ENCODE measurements at places on chromosomes 2 and 18.
A peak's percentile ranks its signal among the peaks of the same experiment; 100 is the strongest.

- peak; percentile 34 for DNase-seq
Observed at GRCh38 chr2:159515441-159515840, 100.9 kb downstream of the BAZ2B start.

GRCh38 chr2:98086491-98087446, at the start of gene VWA3B:
Gene VWA3B (plus strand): TSS chr2:98087167. CDS start chr2:98093093, 5,926 bp downstream.
- DNase-seq: peak; percentile 86

GRCh38 chr18:5456577-5457461, 87.0 kb downstream of the EPB41L3 start:
- peak; percentile 8 for DNase-seq

- no peak for DNase-seq
Observed at GRCh38 chr18:60295674-60296073, 76.9 kb downstream of the MC4R start.

- peak; percentile 54 for DNase-seq
Observed at GRCh38 chr18:60247103-60247502, 125.5 kb downstream of the MC4R start.

- no peak for DNase-seq
Observed at GRCh38 chr2:219627103-219628100, at the start of gene SLC4A3. Gene SLC4A3 (plus strand): TSS chr2:219627630. CDS start chr2:219627993, 363 bp downstream.

DNA sequence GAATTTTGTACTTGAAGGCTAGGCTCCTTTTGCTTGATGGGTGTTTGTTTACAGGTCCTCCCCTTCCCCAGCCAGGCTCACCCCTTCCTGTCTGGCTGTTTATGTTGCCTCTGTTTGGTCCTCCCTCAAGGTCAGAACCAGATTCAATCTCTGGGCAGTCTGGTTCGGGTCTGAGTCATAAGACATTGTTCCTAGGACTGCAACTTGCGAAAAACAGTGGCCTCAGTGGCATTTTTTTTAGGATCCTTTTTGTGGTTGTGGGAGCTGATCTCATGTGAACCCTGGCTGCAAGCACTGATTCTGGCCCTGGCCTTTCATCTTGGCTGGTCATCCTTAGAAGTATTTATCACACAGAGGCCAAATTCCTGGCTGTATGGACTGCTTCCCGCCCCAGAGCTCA, 370.4 kb downstream of the CLIP4 start:
- no peak for DNase-seq

DNA sequence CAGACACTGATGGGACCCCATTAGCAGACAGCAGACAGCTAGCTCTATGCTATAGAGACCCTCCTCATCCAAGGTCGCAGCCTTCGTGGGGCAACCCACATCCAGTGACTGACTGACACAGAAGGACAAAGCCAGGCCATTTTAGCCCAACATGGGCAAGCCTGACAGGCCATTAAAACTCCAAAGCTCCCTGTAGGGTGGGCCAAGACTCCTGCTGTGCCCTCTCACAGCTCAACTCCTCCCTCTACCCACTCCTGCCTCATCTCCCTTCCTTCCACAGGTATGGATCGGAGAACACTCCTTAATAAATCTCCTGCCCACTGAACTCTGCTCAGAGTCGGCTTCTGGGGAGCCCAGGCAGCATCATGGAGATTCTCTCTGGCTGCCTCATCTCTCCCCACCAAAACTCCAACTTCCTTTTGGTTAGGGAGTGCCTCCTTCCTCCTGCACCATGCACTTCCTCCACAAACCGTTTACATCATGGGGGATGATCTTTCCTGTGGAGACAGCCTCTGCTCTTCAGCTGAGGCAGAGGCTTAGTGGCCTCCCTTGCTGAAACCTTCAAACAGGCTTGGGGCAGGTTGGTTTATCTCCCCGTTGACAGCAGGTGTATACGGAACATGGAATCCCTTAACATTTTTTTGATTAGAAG, 86.5 kb downstream of the ACTR3 start:
- no peak for DNase-seq

DNA sequence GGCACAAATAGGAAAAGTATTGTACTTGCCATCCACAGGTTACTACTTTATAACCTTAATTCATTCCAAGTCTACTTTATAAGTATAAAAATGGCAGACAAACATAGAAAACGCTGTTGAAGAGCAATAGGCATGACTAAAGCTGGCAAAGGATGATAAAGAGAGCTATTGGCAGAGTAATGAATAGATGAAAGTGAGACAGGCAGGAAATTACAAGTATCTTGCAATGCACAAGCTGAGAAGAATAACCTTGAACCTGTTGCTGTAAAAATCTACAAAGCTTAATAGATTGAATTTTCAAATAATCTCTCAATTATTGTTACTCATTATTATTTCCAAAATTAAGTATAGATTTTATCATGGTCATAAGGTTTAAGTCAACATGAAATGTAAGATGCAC, 8.8 kb downstream of the PELI1 start:
- DNase-seq: no peak

DNA sequence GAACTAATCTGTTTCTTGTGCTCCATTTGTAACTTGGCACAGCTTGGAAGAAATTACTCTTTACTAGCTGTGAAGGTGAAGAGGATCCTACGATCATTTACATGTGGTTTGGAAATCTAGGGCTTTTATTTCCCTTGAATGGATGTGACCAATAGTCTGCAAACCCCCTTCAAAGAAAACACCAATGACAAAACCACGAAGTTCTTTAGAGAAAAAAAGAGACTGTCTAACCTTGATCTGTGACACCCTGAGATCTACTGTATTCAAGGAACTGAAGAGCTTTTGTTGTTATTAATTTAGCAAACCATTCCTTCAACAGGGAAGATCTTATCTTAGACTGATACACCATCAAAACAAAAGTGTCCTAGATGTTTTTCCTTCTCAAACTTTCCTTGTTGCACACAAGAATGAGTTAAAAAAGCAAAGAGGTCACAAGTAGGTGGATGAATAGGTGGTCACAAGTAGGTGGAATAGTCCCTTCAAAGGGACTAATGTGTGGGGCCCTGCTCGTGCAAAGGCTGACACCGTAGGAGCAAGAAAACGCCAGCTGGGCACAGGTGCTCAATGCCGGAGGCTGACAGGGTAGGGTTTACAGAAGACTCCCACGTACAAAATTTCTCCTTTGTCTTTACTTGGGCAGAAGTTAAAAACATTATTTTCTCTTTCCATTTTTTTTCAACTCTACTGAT, 95.6 kb upstream of the ITGB6 start:
- no peak for DNase-seq

- DNase-seq: no peak
Observed at GRCh38 chr2:36553683-36554082, 44.3 kb downstream of the FEZ2 start.

DNA sequence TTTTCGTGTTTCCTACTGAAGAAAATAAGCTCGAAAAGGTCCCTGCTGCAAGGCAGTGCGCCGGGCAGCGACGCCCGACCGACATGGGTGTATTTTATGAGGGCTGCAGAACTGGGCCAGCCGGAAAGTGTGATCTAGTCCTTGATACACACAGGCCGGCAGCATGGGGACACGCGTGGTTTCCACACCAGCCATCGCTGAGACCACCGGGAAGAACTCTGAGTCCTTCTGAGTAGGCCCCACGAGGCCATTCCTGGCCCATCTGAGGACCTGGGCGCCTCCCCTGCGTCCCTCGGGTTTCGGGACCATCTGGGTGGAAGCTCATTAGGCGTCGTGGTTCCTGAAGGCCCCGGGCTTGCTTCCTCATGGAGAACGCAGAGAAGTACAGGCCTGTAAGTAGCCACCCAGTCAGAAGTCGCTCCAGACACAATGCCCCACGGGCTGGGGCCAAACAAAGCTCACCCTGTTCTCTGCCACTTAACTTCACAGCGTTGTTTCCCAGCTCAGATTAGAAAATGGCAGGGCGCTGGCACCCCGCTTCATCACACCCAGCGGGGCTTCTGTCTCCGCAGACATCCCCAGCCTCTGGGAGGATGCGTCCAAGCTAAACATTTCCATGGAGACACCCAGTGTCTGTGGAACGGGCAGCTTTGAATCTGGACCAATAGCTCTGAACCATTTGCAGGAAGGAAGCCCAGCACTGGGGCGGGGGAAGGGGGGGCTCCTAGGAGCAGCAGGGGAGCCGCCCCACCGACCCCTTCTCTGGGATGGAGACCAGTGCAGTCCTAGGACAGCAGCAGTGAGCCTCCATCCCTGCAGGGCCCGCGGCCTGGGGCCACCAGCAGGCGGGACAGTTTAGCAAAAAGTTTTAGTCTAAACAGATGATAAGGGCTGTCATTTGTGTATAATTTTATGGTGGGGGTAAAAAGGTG, 2.4 kb downstream of the NFATC1 start:
- DNase-seq: no peak

DNA sequence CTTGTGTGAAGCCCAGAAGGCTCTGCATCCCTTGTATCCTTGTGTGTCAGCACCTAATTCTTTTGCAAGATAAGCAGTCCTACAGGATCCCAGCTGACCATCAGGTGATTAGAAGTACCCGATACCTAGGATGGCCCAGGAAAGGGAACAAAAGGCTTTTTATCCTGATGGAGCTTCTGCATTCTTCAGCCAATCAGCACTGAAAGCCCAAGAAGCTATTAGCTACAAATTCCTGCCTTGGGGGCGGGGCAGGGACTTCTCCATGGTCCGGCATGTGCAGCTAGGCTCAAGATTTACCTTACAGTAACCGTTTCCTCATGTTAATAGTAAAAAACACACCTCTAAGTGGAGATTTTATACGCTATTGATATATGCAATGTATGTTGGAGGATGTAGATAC, 264.6 kb upstream of the THUMPD2 start:
- DNase-seq: no peak

DNA sequence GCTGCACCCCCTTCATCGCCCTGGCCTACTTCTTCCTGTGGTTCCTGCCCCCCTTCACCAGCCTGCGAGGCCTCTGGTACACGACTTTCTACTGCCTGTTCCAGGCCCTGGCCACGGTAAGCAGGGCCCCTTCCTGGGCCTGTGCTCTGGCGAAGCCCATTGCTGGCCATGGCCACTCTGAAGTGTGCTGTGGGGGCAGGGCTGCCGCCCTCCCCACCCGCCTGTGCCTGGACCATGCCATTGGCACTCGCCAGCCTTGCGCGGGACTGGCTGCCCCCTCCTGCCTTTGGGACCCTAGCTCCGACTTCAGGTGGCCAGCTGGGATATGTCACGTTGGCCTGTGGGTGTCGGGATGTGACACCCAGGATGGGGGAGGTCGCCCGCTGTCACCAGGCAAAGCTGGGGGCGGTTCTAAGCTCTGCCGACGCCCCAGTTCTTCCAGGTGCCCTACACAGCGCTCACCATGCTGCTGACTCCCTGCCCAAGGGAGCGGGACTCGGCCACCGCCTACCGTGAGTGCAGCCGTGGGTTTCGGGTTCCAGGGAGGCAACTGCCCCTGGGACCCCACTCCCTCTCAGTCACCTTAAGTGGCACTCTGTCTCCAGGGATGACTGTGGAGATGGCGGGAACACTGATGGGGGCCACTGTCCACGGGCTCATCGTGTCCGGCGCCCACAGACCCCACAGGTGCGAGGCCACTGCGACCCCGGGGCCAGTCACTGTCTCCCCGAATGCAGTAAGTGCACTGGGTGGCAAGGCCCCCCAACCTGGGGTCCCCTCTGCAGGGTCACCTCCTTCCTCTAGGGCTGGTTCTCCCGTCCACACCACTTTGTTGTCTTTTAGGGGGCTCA, 7.2 kb downstream of the MFSD2B start:
- DNase-seq: no peak

DNA sequence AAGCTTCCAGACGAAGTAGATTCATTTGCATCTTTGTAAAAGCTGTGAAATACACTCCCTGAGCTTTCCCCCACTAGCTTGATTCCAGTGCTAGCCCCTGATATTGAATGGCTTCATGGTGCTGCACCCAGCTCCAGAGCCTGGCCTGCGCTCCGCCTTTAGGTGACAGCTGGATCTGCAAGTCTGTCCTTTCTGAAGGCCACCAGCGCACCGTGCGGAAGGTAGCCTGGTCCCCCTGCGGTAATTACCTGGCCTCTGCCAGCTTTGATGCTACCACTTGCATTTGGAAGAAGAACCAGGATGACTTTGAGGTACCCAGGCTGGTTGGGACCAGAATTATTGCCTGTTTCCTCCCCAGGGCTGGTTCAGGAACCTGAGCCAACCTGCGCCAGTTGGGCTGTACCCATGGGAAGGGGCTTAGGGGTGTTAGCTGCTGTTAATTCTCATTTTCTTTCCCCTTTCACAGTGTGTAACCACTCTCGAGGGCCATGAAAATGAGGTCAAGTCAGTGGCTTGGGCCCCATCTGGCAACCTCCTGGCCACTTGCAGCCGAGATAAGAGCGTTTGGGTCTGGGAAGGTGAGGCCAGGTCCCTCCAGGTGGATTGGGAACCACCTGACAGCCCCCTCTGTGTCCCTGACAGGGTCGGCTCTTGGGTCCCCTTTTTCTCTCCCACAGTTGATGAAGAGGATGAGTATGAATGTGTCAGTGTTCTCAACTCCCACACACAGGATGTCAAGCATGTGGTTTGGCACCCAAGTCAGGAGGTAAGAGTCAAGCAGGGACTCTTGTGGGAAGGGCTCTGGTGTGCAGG, 1.3 kb downstream of the CIAO1 start:
- DNase-seq: peak; percentile 69

GRCh38 chr2:69082430-69082997, 69.5 kb downstream of the ANTXR1 start:
- no peak for DNase-seq

DNA sequence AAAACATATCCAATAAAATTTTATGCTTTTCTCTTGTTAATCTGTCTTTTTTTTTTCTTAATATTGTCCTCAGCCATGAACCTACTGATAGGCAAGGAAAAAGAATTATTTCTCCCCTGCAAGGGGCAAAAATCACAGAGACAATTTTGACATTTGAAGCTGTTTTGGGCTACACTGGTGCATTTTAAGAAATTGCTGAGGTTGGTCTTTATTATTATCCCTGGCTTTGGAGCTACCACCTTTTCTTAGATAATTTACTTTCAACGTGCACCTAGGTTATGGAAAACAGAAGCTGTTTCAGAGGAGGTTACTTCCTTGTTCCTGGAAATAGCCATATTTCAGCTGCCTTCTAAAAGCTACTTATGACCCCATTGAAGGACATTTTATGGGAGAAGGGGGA, 195.5 kb upstream of the KYNU start:
- no peak for DNase-seq

DNA sequence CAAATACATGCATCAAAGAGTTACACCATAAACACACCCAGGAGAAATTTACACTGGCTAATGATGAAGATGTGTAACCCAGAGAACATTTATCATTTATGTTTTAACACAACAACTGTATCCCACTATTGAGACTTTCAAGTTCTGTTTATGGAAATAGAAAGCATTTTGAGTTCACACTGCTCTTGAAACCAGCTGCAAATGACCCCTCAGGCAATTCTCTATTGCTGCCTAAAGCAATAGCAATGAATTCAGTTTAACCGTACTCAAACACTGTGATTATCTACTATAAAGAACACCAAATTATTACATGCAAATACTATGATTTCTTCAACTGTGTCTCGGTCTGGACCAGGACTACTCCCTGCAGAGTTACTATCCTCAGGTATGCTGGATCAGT, 452.7 kb upstream of the NRXN1 start:
- no peak for DNase-seq

DNA sequence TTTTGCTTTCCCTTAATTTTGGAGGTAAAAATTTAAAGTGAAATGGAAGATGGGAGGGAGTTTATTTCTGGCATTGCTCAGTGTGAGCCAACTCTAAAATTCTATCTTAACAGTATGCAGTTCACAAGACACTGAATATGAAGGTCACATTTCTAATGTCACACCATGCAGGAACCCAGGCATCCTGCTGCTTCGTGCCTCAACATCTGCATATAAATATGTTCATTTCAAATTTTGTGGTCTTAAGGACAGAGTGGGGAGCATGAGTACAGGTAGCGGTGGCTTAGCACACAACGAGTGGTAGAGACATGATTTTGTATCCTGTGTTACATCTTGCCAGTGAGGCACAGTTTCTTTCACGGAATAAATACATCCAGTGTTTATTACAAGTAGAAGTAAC, 102.4 kb downstream of the ARL4C start:
- DNase-seq: no peak

All from NAMALWA (cell line).